ENCODE measurements at places on chromosomes 5 and 9. TPM values are rescaled to one million over a fixed set of nuclear protein-coding genes. Genes with fewer than 3 reads are reported as not detected.
A peak's percentile ranks its signal among the peaks of the same experiment; 100 is the strongest.

- no peak for DNase-seq
Observed at GRCh38 chr5:112915831-112916230, 6.2 kb downstream of the REEP5 start.

GRCh38 chr5:157766442-157766841, 22.9 kb downstream of the LSM11 start:
- DNase-seq, result no peak

GRCh38 chr5:130720355-130720754, 444.7 kb downstream of the HINT1 start:
- no peak for DNase-seq

GRCh38 chr9:13614060-13614459, 334.6 kb upstream of the MPDZ start:
- no peak for DNase-seq

DNA sequence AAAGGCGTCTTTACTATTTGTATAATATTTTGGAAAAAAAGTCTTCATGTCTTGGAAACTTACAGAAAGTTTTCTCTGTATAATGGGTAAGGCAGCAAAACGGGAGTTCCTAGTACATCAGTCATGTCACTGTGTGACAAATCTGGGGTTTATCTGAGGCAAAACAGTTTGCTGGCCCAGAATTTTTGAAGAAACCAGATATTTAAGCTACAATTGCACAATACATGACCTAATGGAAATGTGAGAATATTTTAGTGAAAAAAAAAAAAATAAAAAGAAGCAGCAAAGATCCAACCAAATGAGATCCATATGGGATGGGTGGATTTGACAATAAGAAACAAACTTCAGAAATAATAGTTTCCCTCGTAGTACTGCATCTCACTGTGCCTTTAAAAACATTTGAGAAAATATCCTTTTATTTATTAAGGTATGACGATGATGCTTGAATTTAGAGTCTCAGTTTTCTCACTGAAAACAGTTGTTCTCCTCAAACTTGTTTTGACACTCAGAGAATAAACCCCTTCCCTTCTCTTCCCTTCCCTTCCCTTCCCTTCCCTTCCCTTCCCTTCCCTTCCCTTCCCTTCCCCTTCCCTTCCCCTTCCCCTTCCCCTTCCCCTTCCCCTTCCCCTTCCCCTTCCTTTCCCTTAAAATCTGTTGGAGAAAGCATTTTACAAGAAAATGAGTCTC, 180.5 kb upstream of the TUT7 start:
- DNase-seq, result no peak

DNA sequence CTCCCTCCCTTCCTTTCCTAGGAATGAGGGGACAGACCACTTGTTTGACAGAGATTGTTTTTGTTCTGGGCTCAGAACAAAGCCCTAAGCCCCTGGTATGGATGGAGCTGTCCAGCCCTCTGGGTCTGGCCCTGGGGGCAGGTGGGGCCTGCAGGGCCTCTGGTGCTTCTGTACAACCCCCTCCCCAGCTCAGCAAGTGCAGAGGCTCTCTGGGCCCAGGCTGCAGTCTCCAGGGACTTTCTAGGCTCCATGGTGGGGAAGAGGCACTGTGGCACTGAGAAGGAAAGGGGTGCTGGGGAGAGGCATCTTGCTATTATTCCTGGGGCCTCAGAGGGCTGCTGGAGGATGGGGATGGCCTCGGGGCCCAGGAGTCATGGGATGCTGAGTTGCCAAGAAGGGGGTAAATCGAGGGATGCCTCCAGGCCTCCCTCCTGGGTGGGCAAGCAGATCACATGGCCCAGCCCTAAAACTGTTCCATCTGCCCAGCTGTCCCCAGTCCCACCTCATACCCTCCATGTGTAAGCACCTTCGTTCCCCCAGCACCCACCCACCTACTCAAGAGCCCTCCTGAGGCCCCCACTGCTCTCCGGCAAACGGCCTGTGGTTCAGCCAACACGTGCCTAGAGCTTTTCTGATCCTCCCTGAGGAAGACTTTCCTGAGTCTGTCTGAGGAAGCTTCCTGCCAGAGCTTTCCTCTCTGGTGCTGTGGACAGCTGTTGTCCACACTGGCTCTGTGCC, 225.7 kb downstream of the CACNA1B start:
- DNase-seq, result no peak

GRCh38 chr5:144035046-144035740, 135.3 kb downstream of the YIPF5 start:
- no peak for DNase-seq

- DNase-seq, result no peak
Observed at GRCh38 chr5:62791059-62791458, 212.4 kb downstream of the LRRC70 start.

DNA sequence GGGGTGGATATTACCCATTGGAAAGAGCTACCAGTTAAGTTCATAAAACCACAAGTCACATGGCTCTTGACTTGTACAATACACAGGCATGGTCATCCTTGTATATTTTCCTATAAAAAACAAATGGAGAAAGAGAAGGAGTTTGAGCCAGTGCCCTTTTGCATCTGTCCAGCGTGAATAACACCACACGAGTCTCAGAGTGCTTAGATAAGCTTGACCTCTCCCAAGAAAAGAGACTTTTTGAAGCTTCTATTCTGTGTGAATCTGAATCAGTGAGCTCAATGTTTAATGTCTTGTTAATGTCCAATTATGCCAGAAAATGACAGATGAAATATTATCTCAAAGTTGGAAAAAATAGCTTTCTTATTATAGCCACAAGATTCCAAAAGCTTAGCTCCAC, 30.9 kb upstream of the LPAR1 start:
- DNase-seq, result no peak

GRCh38 chr9:90960941-90961340, 159.3 kb downstream of the SYK start:
- DNase-seq, result no peak

DNA sequence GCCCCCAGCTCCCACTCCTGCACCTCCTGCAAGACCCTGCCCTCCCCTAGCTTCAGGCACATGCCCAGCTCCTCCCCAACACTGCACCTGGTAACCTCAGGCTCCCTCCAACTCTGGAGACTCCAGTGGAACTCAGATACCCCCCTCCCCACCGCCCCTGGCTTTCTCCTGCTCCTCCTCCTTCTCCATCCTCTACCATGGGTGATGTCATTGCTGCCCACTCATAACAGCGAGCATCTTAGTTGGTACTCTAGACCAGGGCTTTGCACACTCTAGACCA, 24.7 kb upstream of the CNOT6 start:
- DNase-seq, result no peak

DNA sequence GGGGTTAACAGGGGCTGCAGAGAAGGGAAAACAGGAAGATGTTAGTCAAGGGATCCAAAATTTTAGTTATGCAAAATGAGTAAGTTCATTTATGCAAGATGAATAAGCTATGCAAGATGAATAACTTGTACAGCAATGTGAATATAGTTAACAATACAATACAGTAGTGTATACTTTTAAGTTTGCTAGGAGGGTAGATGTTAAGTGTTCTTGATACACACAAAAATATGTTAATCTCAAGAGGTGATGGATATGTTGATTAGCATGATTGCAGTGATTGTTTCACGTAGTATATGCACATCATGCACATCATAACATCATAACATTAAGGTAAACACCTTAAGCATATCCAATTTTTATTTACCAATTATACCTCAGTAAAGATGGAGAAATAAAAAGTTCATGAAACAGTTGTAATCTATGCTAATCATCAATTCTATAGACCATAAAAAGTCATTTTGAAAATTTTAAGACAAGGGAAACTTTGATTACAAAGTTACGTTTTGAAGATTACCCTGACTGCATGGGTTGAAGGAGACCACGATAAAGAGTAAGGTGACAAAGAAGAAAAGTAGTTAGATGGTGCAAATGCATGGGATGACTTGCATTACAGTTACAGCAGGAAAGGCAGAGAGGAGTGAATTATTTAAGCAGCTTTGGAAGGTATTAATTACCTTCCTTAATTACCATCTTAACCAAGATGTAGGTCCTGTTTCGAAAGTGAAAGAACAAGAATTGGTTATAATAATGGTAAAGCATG, 31.4 kb downstream of the FAM174A start:
- no peak for DNase-seq

DNA sequence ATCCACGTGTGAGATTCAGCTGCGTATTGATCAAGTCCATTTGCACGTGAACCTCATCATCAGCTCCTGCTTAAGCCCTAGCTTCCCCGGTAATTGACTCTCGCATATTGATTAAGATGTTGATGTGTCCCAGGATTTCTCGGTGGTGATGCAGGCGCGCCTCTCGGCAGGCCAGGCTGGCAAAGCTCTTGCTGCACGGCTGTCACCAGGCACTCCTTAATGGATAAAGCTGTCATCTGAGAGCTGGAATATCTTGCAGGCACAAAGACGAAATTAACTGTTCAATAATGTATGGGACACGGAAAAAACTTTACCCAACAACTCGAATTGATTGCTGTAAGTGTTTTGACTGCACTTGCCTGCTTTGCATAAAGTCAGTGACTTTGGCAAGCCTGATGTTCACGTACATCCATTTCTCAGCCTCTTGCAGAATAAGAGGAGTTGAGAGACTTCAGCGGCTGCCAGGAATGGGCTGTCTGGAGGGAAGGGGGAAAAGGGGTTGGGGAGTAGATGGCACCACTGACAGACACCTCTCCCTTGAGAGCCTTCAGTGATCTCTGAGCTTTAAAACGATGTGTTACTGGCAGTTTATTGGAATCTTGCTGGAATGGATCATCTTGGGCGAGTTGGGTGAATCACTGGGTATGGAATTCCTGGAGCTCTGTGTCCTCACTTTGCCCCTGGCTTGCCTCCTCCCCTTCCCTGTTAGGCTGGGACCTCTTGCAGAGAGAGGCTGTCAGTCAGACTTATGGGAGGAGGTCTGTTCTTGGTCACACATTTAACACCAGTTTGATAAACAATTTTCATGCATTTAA, 650.3 kb downstream of the CCDC171 start:
- DNase-seq, result no peak

- peak; percentile 67 for DNase-seq
Observed at GRCh38 chr5:127647361-127647958, 1.4 kb upstream of the CTXN3 start.

DNA sequence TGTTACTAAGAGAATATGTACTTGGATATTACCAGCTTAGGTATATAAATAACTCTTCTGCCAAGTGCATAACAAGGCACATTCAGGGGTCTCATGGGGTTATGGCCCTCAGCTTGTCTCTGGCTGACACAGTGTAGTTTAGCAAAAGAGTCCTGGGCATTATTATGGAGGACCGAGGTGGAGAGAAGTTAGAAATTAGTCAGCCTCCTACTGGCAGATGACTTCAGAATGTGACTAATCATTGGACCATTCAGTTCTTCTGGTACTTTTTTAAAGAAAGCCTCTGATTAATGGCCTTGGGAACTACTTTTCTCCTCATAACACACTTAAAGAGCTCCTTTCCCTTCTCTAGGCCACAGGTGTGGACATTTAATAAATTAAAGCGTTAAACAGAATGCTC, 178.9 kb downstream of the SH3GL2 start:
- no peak for DNase-seq

DNA sequence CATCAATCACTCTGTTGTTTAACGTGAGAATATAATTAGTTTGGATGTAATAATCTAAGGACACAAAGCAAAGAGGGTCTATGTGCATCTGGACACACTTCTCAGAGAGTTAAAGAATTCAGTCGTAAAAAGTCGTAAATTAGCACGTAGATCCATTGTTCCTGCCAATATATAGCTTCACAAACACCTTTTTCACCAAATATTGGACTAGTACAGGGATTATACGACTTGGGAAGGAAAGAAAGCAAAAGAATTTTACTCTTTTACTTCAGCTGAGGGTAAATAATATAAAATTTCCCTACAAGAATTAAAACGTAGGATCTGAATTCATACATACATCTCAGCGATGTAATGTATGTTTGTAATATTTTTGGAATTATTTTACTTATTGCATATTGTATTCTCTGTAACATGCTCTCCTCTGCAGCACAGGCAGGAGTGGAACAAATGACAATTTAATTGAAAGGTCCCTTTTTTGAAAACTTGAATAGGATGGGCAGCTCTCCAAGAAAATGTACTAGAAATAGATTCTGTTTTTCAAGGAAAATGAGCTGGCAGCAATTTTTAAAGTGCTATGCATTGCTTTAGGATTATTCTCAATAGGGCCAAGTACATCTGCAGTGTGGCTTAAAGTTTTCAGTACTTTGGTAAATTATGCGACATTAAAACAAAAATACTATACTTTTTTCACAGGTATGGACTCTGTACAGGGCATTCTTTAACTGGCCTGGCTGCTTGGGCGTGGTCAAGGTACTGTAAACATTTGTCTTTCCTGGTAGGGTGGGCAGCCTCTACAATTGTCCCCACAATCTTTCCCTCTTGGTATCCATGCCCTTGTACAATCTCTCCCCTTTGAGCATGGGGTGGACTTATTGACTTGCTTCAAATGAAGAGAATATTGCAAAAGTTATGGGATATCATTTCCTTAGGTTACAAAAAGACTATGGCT, 39.7 kb upstream of the HSD17B4 start:
- DNase-seq, result no peak

DNA sequence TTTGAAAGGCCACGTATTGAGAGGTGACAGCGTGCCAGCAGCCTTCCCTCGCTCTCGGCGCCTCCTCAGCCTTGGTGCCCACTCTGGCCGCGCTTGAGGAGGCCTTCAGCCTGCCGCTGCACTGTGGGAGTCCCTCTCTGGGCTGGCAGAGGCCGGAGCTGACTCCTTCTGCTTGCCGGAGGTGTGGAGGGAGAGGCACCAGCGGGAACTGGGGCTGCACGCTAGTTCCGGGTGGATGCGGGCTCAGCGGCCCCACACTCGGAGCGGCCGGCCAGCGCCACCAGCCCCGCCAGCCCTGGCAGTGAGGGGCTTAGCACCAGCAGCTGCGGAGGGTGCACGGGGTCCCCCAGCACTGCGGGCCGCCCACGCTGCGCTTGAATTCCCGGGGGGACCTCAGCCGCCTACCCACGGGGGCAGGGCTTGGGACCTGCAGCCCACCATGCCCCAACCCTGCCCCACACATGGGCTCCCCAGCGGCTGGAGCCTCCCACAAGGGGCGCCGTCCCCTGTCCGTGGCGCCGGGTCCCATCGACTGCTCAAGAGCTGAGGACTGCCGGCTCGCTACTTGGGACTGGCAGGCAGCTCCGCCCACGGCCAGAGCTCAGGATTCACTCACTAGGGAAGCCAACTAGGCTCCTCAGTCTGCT, 4.4 kb upstream of the OTULINL start:
- no peak for DNase-seq

DNA sequence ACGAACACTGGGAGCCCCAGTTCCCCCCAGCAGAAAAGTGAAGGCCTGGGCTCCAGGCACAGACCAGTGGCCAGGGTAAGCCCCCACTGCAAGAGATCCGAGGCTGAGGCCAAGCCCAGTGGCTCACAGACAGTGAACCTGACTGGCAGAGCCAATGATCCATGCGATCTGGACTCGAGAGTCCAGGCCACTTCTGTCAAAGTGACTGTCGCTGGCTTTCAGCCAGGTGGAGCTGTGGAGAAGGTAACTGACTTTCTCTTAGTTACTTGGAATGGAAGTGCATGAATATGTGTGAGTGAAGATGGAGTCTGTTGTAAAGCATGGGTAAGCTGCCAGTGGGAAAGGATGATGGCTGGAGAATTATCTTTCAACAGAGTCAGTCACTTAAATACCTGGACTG, 99.7 kb downstream of the GOLPH3 start:
- DNase-seq, result no peak

GRCh38 chr9:105887679-105888078, 193.3 kb downstream of the TMEM38B start:
- no peak for DNase-seq

CCDC192 gene
- not detected for total RNA-seq

SPINK6 gene
- total RNA-seq, result 1.9 TPM

ECSCR gene
- total RNA-seq, result 16.4 TPM

PCDHB10 gene
- total RNA-seq, result 3.9 TPM

FUBP3 gene
- total RNA-seq, result 41.3 TPM

CYLC2 gene
- total RNA-seq, result not detected

TRIM36 gene
- 1.4 TPM for total RNA-seq

EQTN gene
- not detected for total RNA-seq

SOHLH1 gene
- total RNA-seq, result not detected

N4BP3 gene
- 1.4 TPM for total RNA-seq
